ENCODE measurements at places on chromosomes 3 and 15.
A peak's percentile ranks its signal among the peaks of the same experiment; 100 is the strongest.

DNA sequence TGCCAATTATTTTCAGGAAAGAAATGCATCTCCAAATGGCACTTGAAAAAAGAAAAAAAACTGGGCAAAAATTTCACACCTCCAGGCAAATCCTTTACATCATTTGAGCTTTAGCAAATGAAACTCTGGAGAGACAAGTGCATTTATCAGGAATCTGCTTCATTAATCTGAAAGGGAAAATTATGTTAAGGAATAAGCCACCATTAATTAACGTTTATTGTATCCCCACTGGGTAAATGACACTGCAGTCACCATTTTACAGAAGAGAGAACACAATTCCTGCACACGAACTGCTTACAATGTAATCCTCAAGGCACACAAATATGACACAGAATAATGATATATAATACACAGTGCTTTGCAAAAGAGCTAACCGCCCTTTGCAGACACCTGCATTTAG is 217.3 kb downstream of the OSBPL10 start:
- DNase-seq, result no peak

DNA sequence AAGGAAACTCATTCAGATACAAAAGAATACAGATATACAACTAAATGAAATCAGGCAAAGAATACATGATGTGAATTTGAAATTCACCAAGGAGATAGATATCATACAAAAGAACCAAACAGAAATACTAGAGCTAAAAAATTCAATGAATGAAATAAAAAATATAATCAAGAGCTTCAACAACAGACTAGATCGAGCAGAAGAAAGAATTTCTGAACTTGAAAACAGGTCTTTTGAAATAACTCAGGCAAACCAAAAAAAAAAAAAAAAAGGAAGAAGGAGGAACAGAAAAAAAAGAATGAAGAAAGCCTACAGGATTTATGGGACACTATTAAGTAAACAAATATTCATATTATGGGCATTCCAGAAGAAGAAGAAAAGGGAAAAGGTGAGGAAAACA is 137.8 kb downstream of the DMXL2 start:
- DNase-seq, result no peak

DNA sequence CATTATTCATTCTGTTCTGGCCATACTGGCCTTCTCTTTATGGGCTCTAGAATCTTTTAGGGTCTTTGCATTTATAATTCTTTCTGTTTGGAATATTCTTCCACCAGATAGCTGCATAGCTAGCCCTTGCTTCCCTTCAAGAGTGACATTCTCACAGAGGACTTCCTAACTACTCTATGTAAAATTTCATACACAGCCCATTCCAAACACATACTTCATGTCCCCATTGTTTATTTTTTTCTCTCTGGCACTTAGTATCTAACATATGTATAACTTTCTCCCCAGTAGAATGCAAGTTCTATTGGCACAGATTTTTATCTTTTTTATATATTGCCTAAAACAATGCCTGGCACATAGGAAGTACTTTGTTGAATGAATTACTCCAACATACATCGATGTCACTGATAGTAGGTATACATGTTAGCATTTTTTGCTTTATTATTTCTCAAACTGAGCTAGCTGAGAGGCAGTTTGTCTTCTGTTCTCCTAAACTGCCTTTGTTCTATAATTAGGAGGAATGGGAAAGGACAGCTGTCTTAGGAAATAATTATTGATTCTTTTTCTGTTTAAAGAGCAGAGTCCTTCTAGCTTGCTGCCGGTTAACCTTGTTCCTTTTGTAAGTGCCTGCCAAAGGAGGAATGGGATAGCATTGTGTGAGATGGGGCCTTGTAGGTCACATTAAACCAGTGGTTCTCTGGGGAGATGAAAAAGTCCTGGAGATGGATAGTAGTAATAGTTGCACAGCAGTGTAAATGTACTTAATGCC is 7.9 kb downstream of the FAM162A start:
- DNase-seq, result no peak

DNA sequence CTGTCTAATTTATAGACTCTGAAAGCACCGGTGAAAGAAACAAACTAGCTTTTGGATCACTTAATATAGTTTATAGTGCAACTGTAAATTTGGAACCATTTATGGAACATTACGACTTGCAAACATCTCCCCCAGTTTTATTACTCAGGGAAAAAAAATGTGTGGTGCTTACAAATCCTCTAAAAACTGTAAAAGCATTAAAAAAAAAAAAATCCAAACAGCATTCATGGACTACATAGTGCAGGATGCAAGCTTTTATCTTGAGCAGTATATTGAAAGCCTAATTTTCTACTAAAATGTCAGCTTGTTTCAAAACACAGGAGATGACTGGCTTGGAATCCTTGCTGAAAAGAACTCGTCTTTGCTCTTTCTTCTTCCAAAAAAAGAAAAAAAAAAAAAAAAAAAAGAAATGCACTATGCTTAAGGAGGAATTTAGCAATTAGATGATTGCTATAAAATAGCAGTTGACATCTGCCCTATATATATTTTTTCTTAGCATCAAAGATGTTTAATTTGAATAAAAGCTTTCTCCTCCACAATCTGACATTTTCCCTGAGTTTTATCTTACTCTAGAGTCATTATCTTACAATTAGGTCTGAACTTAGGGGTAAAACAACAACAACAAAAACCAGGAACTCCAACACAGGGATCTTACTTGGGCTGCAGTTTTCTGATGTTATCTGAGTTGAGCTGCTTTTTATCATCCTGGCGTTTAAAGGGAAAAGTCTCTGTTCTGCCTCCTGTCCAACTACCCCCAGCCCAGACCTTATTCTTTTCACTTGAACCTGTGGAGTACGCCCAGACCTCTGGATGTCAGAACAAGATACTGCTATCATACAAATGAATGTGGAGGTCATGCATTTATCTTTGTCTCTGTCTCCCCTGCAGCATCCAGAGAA is 62.6 kb upstream of the PDZRN3 start:
- peak; percentile 55 for DNase-seq

DNA sequence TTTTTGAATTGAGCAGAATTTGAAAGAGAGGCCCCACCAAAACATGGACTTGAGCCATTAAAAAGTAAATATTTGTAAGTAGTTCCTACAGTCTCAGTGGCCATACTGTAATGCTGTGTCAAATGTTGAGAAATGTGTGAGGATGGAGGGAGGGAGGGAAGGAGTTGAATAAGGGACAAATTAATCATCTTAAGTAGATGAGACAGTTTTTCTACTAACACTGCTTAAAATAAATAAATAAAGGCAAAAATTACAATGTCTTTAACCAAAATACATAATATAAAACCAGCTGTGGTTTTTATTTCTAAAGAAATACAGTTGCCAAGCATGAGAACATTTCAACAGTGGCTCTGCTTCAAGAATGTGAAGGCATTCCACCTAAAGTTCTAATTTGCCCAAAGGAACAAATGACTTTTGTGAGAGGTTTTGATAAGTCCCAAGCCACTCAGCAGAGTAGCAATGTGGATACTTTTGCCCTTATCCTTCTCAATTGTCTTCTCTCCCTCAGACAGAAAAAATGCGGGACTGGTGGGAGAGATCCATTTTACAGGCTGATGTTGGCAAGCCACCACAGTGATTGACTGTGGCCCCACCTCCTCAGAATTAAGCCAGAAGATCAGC is 427.0 kb upstream of the RARB start:
- no peak for DNase-seq

GRCh38 chr3:184717399-184717983 is 5.6 kb upstream of the MAGEF1 start:
- no peak for DNase-seq

DNA sequence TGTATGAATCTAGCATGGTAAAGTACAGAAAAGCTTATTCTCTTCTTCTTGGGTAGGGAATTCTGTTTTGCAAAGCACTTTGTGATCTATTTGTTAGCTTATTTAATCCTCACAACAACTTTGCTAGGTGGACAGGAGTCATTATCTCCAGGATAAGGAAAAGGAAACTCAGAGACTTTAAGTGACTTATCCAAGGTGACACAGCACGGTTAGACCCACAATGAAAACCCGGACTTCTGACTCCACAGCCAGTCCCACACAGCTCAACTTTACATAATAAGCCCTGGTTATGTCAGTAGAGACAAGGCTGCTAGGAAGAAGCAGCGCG is 384 bp upstream of the NDUFB4 start:
- no peak for DNase-seq

GRCh38 chr3:190521998-190522397 is 8.1 kb downstream of the IL1RAP start:
- DNase-seq, result no peak

DNA sequence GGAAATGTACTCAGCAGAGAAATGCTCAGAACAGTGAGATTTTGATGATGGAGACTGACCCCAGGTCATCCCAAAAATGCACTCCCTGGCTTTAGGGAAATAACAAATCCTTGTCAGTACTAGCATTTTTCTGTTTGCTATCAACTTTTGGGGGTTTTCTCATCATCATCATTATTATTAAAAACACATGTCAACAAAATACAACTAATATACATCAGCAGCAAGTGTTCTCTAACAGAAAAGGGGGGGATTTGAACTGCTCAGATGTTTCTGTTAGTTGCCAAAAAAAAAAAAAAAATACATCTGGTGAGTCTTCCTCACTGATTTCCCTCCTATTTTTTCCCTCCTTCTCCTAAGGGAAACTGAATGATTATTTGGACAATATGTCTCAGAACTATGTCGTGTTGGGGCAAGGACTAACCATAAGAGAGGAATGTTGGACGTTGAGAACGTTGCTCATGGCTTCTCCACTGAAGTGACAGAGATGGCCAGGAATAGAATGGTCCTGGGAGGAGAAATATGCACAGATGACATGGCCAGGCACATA is 230.0 kb upstream of the MCTP2 start:
- peak; percentile 27 for DNase-seq

DNA sequence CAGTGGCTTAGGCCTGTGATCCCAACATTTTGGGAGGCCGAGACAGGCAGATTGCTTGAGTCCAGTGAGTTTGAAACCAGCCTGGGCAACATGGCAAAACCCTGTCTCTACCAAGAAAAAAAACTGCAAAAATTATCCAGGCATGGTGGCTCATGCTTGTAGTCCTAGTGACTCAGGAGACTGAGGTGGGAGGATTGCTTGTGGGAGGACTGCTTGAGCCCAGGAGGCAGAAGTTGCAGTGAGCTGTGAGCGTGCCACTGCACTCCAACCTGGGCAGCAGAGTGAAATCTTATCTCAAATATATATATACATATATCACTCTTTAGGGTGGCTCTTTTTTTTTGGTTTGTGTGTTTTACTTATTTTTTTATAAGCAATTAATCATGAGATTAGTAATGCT is 83.7 kb upstream of the WDR72 start:
- DNase-seq, result no peak

- DNase-seq, result no peak
These were observed 211.0 kb downstream of the GABRB3 start for GRCh38 chr15:26561896-26562295.

- DNase-seq, result peak; percentile 43
These were observed 26.9 kb upstream of the THRB start for GRCh38 chr3:24521420-24522145.

GRCh38 chr3:117922039-117922438 is 1112.6 kb downstream of the IGSF11 start:
- DNase-seq, result no peak

GRCh38 chr15:43316016-43316970 is 14.1 kb downstream of the LCMT2 start:
- no peak for DNase-seq

DNA sequence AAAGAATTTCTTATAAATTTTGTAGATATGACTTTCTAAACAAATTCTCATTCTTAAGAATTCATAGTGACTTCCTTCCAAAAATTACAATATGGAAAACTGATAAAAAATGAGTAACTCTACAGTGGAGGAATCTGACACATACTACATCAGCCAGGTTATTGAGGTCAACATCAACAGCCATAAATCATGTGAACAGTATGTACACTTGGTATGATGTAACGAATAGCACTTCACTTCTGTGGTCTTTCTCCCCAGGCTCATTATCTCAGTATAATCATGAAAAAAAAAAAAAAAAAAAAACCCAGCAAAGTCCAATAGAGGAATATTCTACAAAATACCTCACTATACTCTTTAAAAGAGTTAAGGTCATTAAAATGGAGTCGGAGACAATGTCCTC is 111.2 kb upstream of the SUCLG2 start:
- no peak for DNase-seq

DNA sequence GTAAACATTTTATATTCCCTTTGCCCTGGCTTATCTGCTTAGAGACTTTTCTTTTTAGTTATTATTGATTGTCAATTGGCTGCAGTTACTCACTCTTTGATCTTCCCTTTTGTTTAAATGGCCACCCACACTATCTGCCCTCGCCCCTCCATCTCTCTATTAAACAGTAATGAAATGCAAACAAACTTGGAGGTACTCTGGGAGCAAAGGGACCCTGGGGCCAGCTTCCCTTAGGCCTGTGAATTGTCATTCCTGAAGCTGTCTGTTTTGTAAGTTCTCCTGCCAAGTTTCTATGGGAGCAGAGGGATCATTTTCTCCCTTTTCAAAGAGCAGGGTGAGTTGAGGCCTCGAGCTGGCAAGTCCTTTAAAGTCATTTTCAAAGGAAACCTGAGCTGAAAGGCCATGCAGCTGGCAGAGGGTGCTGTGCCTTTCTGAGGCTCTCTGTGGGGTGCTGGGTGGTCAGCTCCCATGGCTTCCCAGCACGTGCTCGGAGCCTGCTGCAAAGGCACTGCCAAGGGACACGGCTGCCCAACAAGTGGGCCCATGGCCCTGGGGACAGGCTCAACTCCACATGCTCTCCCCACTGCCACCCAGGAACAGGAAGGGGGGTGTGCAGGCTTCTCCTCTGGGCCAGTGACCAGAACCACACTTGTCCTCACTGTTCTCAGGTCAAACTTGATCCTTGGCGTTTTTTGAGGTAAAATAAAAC is 17.4 kb upstream of the RTP2 start:
- DNase-seq, result no peak

DNA sequence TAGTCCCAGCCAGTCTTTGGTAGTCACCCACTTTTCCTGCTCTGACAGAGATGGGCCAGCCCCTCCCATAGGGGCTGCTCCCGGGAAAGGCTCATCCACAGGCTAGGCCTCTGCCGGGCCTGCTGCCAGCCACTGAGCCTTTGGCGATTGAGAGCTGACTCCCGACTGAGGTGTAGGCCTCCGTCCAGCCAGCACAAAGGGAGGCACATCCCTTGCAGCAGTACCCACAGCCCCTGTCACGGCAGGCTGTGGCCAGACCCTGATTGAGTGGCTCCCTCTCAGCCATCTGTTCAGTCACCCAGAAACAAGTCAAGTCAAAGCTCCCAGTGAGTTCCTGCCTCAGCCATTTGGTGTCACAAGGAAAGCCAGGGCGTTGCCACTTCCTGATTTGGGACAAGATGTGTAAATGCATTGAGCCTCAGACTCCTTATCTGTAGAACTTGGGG is 6.2 kb upstream of the PAK6 start:
- no peak for DNase-seq

DNA sequence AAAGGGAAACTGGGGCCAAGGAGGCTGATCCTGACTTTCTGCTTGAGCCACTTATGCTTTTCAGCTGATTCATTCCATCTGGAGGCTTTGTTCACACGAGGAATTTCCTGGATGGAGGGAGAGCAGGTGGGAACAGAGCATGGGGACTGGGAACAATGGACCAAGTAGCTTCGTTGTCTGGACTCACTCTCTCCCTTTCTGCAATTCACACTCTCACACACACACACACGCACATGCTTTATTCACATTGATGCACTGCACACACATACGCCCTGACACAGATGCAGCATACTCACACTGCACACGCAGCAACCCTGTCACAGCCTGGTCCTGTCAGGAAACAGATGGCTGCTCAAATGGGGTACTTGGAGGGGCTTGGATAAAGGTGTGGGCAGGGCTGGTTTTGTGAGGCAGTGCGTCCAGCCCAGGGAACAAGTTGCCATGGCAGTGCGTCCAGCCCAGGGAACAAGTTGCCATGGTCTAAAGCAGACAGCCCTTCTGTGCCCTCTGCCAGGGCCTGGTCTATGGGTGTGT is 19.8 kb upstream of the CHCHD6 start:
- DNase-seq, result peak; percentile 53

GRCh38 chr3:188396900-188397299 is 242.9 kb downstream of the LPP start:
- no peak for DNase-seq
